Pulmonary artery endothelial cell (primary cell): ENCODE measurements at places on chromosomes 4 and X.

DNA sequence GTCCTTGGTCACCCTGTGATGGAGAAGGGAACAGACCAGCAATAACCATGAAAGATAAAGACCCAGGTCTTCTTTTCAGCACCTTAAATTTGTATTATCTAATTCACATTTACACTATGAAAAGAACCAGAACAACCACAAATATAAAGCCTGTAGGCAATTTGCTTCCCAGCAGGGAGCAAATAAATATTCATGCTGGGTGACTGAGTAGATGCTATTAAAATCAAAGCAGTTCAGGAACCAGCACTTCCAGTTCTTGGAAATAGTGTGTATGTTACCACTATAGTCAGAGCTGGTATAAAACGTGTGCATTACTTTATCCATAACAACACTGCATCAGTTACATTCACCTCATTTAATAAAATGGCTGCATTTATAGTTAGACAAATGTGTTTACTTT is 177.8 kb upstream of the ETNPPL start:
- no peak for DNase-seq

GRCh38 chrX:20438871-20439526 is 172.3 kb upstream of the RPS6KA3 start:
- DNase-seq: no peak

- DNase-seq: no peak
Measured at GRCh38 chr4:98747393-98748091, 89.1 kb upstream of the TSPAN5 start.

DNA sequence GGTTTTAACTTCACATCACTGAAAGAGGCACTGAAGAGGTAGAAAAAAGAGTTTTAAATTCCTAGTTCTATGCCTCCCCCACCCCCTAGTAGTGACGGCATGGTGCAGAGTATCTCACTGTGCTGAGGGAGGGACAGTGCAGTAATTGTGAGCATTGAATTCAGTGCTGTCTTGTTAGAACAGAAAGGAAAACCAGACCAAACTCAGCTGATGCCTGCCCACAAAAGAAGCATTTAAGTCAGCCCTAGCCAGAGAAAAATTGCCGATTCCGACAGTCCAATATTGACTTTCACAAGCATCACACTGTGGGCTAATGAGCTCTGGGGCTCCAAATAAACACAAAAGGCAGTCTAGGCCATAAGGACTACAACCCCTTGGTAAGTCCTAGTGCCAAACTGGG is 417.7 kb downstream of the AR start:
- no peak for DNase-seq

GRCh38 chr4:119300101-119300978 is 21.6 kb downstream of the FABP2 start:
- peak; percentile 66 for DNase-seq

DNA sequence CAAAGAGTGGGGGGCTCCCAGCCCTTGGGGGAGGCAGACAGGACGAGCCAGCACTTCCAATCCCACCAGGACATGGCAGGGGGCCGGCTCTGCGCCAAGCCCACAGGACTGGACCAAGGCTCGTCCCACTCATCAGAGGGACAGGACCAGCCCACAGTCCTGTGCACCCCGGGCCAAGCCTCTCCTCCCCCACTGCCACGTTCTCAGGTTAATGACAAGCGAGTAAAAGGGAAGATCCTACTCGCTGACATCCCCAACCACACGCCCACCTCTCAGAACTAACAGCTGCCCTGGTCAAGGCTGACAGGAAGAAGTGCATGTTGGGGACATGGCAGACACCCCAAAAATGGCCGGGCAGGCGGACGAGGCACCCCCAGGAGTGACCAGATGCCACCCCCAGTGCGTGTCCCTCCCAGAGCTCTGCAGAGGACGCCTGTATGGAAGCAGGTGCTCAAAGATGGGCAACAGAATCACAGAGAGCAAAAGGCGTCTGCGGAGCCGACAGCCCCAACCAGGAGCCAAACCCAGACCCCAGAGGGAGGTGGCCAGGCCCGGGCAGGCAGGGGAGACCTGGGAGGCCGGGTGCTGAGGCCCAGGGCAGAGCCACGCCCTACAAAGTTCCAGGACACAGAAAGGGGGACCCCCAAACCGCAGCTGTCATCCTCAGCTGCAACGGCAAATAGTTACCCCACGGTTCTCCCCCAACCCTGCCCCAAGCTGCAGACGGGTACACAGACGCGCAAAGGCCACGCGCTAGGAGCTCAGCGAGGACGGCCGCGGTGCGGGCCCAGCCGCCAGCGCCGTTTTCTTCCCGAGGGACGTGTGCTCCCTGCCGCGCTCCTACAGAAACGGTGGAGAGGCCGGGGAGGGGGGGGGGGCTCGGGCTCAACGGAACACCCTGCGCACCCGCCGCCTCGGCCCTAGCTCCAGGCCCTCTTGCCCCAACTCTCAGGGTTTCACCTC is 1.7 kb downstream of the CTBP1 start:
- DNase-seq: no peak

- no peak for DNase-seq
Measured at GRCh38 chrX:117996918-117997480, 119.6 kb downstream of the KLHL13 start.

- no peak for DNase-seq
Measured at GRCh38 chrX:47234583-47234982, 1.8 kb downstream of the USP11 start.

DNA sequence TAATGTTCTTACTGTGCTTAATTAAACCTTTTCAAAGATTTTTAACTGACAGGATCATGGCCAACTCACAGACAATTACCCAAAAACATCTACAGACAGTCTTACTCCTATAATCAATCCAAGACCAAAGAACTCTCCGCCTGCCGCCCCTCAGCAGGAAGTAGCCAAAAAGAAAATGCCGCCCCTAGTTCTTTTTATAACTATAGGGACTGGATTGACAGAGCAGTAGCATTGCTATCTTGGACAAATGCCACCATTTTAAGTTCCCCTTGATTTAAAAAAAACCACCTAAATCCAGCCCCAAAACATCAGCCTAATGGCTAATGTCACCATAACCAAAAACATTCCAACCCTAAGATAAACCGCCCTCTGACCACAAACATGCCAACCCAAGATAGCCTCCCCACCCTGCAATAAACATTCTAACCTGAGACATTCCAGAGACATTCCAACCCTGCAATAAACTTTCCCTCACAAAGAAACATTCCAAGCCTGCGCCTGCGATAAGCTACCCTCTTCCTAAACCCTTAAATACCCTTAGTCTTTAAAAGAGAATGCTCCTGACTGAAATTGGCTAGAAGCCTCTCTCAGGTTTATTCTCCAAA is 77.0 kb downstream of the COQ2 start:
- no peak for DNase-seq

GRCh38 chr4:168374772-168375523 is 56.4 kb upstream of the DDX60 start:
- DNase-seq: no peak

DNA sequence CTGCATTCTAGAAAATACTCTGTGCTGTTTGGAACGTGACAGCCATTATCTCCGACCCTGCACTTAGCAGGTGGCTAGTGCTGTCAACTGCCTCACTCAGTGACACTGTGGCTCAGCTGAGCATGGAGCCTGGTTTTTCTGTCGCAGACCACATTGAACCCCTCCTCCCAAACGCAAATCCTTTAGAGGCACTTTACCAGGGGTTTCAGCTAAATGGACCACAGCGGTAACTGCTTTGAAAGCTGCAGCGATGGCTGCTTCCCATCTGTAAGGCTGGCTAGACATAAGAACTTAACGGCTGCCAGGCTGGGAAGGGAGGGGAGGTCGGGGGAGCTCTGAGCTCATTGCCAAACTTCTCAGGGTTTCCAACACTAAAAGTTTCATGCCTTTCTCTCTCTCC is 8.1 kb downstream of the SLC34A2 start:
- no peak for DNase-seq

- DNase-seq: no peak
Measured at GRCh38 chr4:150256841-150257730, 178.8 kb downstream of the DCLK2 start.

DNA sequence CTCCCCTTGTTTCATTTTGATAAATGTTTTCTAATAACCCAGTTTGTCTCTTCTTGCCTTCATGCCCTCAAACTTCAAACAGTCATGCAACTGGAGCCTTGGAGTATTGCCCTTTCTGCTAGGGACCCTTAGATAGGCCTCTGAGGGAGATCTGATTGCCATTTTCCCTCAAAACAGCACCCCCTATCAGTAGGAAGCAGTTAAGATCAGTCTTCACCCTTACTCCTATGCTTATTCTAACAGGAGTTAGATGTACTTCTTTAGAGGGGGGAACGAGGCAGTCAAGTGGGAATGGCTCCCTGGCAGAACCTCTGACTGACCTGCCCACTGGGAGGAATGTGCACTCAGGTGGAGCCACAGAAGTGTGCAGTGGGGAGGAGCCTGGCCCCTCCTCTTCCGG is 74.1 kb downstream of the FAM47A start:
- no peak for DNase-seq

DNA sequence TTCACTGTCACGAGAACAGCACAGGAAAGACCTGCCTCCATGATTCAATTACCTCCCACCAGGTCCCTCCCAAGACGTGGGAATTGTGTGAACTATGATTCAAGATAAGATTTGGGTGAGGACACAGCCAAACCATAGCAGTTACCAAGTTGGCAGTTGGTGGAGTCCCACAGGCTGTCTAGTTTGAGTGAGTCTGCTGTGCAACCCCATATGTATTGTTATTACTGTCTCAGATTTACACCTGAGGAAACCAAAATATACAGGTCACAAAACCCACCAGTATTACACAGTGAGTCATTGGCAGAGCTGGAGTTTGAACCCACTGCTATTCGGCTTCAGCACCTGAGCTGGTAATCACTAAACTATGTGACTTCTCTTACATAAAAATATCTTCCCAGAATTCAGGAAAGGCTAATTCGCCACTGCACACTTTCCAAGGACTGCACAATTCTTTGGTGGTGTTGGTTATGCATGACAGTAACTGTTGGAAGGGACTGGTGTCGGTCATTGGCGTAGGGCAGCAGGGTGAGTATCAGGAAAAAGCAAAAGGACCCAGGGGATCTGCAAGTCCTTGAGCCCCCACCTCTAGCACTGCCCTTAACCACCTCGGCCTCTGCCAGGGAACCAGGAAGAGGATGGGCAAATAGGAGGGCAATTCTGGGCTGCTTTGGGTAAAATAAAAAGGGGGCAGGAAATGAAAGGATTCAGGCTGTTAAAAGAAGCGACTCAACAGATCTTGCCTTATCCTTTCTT is 110.1 kb downstream of the USP46 start:
- DNase-seq: no peak

- DNase-seq: no peak
Measured at GRCh38 chrX:13937370-13938050, 92.2 kb downstream of the GEMIN8 start.

DNA sequence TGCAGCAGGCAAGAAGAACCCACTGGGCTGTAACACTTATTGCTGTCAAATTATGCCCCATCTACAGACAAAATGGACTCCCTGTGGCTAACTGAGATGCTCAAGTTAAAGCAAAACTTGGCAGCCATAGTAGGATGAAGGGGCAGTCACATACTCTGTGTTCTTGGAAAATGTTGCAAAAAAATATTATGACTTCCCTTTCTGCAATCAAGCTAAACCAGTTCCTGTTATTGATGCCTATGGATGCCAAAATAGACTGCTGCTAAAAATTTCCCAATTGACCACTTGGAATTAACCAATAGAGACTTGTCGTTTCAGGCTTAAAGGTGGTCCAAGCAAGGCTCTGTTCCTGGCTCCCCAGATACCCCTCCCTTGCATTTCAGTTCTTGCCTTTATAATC is 49.5 kb downstream of the IQCM start:
- no peak for DNase-seq

DNA sequence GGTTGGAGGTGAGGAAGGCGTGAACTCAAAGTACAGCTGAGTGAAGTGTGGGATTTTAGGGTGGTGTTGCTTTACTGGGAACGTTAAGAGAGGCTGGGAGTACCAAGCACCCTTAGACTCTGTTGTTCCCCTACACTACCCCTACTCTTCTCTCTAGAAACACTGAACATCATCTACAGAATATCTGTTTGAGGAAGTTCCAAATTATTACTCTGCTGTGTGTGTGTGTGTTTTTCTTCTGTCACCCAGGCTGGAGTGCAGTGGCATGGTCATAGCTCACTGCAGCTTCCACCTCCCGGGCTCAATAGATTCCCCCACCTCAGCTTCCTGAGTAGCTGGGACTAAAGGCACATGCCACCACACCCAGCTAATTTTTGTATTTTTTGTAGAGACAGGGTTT is 76.7 kb upstream of the AP1S2 start:
- no peak for DNase-seq

DNA sequence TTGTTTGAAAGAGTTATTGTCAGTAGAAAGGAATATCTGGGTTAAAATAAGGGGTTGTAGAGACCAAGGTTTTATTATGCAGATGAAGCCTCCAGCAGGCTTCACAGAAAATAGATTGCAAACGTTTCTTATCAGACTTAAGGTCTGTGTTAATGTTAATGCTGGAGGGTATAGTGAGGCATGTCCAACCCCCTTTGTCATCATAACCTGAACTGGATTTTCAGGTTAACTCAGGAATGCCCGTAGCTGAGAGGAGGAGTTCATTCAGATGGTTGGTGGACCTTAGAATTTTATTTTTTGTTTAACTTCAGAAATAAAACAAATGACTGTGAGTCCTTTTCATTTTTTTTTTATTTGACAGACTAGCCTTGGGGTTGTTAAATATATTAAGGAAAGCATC is 354.1 kb downstream of the GPM6A start:
- DNase-seq: no peak

- DNase-seq: no peak
Measured at GRCh38 chr4:15888515-15888914, 50.0 kb downstream of the FGFBP1 start.

- DNase-seq: no peak
Measured at GRCh38 chr4:70895811-70896491, 6.2 kb upstream of the MOB1B start.

DNA sequence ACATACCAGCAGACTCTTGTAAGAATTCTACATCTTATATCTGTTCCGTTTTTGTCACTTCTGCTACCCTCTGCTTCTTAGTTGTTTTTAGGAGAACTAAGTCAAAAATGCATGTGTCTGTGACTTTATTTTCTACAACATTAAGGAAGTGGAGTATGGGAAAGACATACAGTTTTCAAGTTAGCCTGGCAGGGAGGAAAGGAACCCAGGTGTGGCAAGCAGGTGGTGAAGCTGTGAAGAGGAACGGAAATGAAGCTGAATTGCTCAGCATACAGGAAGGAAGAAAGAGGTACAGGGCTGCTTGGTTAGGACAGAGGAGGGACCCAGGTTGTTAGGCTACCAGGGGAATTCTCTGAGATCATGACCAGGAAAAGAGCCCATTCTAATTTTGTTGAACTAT is 9.4 kb downstream of the GPRIN3 start:
- no peak for DNase-seq
